Brain (organoid and tissue), 16 donors: ENCODE measurements at places on chromosomes 2 and 18. TPM values are rescaled to one million over a fixed set of nuclear protein-coding genes. Genes with fewer than 3 reads are reported as not detected.

- no peak for DNase-seq
Measured at GRCh38 chr2:68272246-68272994, 20.1 kb upstream of the PPP3R1 start.

DNA sequence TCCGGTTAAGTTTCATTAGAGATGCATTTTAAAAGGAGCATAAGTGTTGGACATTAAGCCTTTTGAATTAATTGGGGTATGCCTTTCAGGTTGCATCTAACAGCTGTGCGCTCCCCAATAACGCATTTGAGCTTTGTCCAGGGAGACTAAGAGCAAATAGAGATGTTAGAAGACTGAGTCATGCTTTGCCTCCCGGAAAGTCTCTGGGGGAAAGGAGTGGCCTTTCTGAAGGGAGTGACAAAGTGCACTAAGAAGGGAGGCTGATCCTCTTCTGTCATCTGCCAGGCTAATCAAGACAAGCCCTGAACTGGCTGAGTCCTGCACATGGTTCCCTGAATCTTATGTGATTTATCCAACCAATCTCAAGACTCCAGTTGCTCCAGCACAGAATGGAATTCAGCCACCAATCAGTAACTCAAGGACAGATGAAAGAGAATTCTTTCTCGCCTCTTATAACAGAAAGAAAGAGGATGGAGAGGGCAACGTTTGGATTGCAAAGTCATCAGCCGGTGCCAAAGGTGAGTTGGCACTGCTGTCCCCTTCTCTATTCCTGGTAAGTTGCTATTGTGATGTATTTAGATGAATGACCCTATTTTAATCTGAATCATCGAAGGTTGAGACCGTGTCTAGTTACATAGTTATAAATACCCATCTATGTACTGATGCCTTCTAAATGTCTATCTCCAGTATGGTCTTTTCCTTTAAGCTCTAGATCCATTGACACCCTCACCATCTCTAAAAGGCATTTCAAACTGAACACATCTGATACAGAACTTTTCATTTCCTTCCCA lies 12.1 kb downstream of the TTL start:
- no peak for DNase-seq

- DNase-seq: no peak
Measured at GRCh38 chr2:185618625-185619024, 120.0 kb upstream of the FSIP2 start.

- DNase-seq: peak; percentile 72
Measured at GRCh38 chr2:60215386-60215901, 338.0 kb downstream of the BCL11A start.

GRCh38 chr2:16130906-16131400 lies 190.6 kb downstream of the MYCN start:
- DNase-seq: no peak

Gene LOXHD1
- polyA plus RNA-seq: not detected

DNA sequence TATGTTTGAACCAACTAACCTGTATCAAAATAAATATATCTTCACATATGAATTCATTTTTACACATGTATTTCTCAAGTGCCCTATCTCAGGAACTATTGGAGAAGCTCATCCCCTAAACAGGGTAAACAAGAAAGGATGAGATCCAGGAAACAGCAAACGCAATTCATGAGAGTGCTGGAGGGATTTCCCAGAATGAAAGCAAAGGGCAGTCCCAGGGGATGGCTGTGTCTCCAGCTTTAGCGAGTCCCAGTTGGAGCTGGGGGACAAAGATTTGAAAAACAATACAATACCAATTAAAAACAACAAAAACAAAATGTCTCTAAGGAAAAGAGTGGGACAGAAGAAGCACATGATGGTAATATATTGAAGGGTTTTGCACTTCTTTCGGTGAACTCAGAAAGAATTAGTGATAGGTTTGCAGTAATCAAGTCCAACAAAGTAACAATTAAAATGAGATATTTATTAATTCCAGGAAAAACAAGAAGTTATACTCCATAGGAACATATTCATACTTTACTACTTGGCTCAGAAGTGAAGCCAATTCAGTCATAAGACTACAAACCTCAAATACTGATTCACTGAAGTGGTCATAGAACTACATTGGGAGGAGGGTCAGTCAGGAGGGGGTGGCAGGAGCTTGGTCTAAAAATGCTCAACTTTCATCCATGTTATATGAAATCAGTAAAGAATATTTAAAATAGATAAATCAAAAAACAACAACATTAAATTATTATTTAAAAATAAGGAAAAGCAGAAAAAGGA lies 73.1 kb upstream of the PDE1A start:
- DNase-seq: no peak

- peak; percentile 13 for DNase-seq
Measured at GRCh38 chr2:31446848-31447247, 32.3 kb upstream of the XDH start.

DNA sequence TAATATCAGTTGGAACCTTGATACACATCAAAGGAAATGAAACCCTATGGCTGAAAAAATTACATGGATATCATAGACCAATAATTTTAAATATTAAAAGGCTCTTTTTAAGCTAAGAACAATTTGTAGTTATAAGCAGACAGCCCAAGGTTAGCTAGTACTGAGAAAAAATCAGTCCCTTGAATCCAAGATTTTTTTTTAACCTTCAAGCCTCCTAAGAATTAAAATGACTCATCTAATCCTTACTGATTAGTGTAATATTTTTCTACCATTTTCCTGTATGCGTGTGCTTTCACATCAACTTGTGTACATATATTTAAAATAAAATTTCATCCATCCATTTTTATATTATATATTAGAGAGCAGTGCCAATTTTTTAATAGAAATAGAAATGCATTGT lies 1004.9 kb upstream of the ZEB2 start:
- no peak for DNase-seq
